Activated CD4-positive, alpha-beta T cell treated with anti-CD3 and anti-CD28 coated beads, Interleukin-2, amount 50 U/mL, for 24 hours (primary cell): ENCODE measurements at places on chromosomes 7 and 10.

DNA sequence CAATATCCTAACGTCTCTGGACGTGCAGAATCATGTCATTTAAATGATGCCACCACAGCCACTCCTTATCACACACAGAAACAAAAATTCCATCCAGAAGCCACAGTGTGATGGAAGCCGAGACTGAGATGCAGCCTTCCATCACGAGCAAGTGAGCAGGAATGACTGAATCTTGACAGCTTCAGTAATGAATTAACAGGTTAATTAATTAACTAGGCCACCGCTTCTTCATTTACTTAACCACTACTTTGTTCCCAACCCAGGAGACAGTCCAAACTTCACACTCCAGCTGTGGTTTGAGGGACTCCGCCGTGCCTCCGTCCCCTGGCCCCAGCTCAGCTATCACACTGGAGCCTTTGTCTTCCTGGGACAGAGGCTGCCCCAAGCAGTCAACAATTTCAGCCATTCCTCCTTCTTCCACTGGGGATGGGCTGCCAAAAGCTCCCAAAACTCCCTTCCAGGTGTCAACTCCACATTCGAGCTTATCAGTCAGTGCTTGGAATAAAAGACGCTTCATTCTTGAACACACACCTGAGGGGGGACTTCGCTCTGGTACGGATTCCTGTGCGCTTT is 65.9 kb downstream of the FGFR2 start:
- DNase-seq: no peak

- DNase-seq: no peak
Measured at GRCh38 chr10:94878649-94879048, 59.8 kb upstream of the CYP2C9 start.

DNA sequence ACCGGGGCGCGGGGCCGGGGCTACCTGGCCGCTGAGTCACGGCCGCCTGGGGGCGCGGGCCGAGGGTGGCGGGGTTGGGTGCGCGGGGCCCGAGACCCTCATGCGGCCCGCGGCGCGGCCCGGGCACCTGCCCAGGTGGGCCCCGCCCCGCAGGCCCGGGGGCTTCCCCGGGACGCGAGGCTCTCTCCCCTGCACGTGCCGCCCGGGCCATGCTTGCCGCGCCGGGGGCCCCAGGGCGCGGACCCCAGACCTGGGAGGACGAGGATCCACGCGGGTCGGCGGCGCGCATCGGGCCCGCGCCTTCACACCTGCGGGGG is 402 bp downstream of the MAFK start:
- no peak for DNase-seq

DNA sequence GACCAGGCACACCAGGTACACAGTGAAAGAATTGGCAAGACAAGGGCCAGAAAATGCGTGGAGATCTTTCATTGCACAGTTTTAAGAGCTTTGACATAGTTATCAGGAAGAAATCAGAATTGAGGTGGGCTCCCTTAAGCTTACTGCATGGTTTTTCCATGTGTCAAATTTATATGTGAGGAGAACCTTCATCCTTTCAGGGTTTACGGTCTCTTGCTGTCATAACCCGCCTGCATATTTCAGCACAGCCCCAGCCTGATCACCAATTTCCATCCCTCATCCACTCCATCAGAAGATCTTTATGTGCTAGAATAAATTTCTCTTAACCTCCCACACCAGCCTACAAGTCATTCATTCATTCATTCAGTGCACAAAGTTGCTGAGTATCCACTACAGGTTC is 373.1 kb downstream of the KCNMA1 start:
- no peak for DNase-seq

GRCh38 chr7:22566592-22566991 is 66.6 kb upstream of the STEAP1B start:
- DNase-seq: no peak

GRCh38 chr7:79968077-79968648 is 166.5 kb upstream of the GNAI1 start:
- no peak for DNase-seq

DNA sequence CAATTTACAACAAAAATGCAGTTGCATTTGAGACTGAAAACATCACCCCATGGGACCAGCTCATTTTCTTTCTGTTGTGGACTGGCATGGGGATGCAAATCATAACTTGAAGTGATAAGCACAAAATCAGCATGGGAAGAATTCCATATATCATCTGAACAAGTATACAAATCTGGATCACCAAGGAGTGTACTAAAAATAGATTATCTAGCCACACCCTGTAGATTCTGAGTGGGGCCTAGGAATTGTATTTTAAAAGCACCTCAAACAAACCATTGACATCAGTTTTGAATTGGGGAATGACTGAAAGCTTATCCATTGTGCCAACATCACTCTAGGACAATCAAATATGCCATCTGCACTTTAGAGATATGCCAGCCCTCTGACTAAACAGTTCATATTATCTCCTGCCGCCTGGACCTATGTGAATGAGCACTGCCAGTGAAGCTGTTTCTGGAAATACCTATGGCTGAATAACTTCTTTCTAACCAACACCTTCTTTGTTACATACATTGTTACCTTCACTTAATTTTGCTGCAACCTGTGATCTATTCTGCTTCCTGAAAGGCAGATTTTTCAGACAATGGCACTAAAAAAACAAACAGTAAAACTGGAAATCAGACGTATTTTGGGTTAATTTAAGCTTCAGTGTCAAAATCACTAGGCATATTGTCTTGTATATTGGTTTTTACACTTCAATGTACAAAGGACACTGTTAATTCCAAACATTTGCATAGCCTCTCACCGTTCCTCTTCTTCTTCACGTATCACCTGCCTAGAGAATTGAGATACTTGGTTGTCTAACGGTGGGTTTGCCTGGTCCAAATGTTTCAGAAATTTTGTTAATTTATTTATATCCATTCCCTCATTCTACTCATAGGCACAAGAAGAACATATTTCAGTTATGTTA is 42.4 kb upstream of the HGF start:
- DNase-seq: no peak

DNA sequence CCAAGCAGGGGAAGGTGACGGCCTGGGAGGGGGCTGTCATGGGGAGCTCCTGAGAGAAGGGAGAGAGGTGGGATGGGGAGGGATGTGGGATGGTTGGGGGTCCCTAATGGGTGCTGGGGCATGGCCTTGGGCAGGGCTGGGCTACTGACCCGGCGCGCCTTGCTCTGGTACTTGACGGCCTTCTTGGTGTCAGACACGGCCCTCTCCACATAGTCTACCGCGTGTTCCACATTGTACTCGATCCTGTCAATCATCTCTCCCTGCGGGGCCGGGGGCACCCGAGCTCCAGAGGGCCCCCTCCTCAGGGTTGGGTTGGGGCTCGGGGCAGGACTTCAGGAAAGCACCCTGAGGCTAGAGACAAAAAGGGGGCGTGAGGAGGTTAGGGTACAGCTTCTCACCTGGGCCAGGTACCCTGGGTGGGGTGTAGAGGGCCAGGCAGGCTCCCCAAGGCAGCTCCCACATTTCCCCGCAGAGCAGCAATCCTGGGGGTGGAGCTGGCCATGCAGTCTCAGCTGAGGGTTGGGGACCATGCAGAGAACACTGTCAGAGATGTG is 17.3 kb downstream of the BUD23 start:
- DNase-seq: no peak

DNA sequence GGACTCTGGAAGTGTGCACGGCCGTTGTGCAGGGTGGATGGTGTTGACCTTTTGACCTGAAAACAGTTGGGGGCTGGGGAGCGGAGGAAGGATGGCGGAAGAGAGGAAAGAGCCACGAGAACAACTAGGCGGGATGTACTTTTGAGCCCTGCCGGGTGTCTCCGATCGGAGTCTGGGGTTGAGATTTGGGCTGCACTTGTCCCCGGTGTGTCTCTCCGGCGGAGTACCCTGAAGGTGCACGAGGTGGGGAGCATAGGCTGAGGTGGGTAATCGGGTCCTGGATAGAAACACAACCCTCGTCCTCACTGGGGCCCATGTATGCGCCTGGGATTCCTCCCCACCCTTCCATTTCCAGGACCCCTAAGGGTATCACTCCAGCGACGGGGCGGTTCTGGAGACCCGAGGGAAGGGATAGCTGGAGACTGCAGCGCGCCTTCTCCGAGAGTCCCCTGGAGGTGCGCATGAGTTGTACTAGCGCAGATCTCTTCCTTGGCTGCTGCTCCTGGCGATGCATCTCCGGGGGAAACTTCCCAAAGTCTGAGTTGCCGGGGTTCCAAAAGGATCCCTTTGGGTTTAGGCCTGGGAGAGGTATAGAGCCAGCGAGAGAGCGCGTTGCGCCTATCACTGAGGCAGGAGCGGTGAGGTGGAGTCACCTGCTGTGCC is 4.6 kb upstream of the HMX2 start:
- DNase-seq: no peak

- DNase-seq: no peak
Measured at GRCh38 chr10:98269435-98269912, 1.5 kb upstream of the LOXL4 start.

- DNase-seq: no peak
Measured at GRCh38 chr7:16266877-16267276, 154.5 kb downstream of the CRPPA start.

- DNase-seq: no peak
Measured at GRCh38 chr10:48765527-48765926, 80.9 kb downstream of the WDFY4 start.

DNA sequence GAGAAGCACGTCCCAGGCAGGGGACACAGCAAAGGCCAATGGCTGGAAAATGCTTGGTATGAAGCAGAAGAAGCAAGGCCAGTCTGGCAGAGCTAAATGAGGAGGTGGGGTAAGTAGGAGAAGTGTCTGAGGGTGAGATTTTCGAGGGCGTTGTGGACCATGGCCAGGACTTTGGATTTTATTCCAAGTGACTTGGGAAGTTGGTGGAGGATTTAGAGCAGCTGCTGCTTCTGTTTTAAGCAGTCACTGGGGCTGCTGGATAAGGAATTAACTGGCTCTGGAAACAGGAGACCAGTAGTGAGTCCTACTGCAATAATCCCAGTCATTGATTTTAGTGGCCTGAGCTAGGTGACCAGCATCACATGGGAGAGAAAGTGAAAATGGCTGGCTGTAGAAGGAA is 67.6 kb upstream of the GSDME start:
- no peak for DNase-seq

GRCh38 chr10:53607691-53608090 is 835.1 kb upstream of the MBL2 start:
- no peak for DNase-seq

- DNase-seq: no peak
Measured at GRCh38 chr10:31204090-31204489, 114.9 kb upstream of the ZEB1 start.

DNA sequence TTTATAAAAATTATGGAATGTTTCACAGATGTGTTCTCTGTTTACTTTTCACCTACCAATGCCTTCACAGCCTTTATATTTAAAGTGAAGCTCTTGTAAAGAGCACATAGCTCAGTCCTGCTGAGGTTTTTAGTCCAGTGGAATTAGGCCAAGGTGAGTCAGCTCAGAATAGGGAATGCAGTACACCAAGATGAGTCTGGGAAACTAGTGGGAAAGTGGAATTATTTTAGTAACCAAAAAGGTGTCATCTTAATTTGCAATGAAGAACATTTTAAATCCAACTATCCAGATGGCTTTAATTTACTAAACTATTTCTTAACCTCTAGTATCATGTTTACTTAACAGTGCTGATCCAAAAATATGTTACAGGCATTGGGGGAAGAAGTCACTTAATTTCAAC is 236.3 kb upstream of the CTBP2 start:
- no peak for DNase-seq

- no peak for DNase-seq
Measured at GRCh38 chr7:91126762-91127161, 137.5 kb upstream of the FZD1 start.

DNA sequence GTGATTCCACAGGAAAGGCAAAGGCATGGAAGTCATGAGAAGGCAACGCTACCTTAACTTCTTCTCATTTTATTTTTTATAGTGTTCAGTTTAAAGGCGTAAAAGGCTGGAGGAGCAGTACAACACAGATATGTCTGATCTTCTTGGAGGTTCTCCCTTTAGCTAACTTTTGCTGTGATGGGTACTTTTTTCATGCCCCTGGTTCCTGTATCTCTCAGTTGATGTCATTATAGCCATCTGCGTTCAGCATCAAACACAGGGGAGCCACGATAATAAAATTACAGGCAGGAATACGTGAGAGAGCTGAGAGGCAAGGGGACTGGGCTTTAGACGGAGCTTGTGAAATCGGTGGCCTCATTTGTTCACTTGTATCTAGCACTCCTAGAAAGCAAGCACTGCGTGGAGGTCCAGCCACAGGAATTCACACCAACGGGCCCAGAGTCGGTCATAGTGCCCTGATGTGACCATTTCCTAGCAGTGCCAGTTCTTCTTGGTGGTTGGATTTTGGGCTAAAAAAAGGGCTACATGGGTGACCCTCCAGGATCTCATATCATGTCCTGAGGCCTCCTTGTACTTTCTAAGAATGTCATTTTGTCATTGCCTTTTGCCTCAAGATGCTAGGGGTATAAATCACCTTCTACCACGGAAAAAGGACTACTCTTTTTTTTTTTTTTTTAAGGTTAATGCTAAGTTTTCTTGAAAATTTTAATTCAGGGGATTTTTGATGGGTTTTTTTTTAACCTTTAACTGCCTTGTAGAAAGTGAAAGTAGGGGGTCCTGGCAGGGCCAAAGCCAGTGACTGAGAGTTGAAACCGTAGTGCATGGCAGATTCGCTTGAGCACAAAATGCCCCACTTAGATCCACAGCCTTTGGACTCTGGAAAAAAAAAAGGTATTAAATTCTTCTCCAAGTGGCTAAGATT is 191.5 kb downstream of the CELF2 start:
- DNase-seq: no peak

DNA sequence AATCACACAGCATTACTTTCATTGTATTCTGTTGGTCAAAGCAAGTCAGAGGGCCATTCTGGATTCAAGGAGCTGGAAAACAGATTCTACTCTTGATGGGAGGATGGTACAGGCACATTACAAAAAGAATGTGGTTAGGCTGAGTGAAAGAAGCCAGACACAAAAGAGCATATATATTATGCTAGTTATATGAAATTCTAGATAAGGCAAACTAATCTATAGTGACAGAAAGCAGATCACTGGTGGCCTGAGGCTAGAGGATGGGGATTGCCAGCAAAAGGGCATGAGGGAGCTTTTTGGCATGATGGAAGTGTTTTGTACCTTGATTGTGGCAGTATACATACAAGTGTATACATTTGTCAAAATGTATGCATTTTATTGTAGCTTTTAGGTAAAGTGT is 96.8 kb downstream of the SPAG6 start:
- DNase-seq: no peak

- no peak for DNase-seq
Measured at GRCh38 chr10:88045656-88046415, 182.4 kb downstream of the PTEN start.

DNA sequence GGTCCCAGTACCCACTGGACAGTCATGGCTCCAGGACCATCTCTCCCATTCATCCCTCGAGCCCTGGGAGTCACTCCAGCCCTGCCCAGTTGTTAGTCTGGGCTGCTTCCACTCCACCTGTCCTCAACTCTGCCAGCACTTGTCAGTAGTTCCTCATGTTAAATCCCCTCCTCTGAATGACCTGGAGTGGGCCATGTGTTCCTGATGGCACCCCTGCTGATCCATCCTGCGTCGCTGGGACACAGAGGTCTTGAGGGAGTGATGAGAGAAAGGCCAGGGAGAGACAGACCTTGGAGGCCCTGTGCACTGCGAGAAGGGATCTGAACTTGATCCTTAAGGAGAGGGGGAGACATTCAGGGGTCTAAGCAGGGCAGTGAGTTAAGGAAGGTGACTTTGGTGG is 174.9 kb downstream of the GRID1 start:
- DNase-seq: no peak

GRCh38 chr10:81403451-81403850 is 471.5 kb upstream of the NRG3 start:
- DNase-seq: no peak
